ENCODE measurements at places on chromosomes 1 and 21.

GRCh38 chr1:168794057-168794456 is 65.1 kb upstream of the DPT start:
- DNase-seq: no peak

DNA sequence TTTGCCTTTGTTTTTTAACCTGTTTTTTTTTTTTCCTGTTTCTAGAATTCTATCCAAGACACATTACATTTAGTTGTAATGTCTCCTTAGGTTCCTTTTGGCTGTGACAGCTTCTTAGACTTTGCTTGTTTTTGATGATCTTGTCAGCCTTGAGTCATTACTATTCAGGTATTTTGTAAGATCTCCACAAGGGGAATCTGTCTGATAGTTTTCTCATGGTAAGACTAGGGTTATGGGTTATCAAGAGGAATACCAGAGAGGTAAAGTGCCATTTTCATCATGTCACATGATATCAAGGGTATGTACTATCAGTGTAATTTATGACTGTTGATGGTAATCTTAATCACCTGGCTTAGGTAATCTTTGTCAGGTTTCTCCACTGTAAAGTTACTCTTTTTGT is 99.1 kb upstream of the GFI1 start:
- no peak for DNase-seq

DNA sequence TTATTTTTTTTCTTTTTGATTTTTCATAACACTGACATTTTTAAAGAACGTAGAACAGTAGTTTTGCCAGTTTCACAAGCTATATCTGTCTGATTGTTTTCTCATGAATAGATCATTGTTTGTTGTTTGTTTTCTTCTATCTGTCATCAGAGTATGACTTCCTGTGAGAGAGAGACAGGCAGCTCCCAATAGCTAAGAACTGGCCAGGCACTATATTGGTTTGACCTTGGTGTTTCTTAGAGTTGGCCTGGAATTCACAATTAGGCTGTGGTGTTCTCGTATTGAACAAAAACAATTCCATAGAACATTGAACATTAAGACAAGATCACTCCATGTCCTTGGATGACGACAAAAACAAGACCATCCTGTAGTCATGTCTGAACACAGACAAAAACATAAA is 43.4 kb downstream of the RPS6KC1 start:
- no peak for DNase-seq

GRCh38 chr1:15350151-15350550 is 59.5 kb upstream of the EFHD2 start:
- no peak for DNase-seq

- DNase-seq: no peak
Measured at GRCh38 chr1:167360120-167360519, 139.4 kb downstream of the POU2F1 start.

GRCh38 chr21:36727866-36728265 is 29.0 kb downstream of the SIM2 start:
- no peak for DNase-seq

DNA sequence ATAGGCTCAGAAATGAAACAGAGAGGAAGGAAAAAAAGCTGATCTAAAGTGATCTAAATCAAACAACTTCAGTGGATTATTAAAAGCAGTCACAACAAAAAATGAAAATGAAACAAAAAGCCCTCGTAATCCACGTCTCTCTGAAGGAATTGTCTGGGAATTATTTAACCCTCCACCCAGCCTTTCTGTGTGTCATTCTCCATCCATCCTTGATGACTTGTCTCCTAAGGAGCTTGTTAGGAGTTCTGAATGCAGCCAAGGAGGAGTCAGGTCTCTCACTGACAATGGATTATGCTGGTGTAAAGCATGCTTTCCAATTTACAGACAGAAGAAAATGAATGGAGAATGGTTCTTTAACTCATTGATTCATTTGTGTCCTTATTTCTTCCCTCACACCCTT is 359.3 kb upstream of the RUNX1 start:
- no peak for DNase-seq
